ENCODE measurements at places on chromosomes 1 and 21.

GRCh38 chr1:231099996-231100767, 60.1 kb upstream of the FAM89A start:
- DNase-seq, result peak; percentile 9

GRCh38 chr1:244920911-244921761, 56.8 kb upstream of the HNRNPU start:
- DNase-seq, result no peak

DNA sequence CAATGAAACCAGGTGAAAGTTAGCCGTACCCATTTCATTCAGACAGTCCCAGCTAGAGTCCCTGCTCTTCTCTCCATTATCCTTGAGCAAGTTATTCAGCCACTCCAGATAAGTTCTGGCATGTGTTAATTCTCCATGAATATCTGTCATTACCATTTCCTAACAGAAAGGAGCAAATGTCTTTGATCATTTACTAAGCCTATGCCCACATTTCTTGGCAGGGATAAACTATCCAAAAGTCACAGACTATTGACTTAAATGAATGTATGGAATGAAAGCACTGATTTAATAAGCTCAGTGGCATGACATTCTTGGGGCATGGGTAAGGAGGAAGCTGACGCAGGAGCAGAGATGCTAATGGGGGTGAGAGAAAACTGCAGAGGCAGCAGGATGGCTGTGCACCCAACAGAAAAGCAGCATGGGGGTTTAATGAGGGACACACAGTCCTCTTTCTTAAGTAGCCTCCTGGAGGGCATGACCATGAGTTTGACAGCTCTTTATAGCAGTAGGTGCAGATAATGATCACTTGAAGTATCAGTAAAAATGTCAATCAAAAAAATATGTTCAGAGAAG, 17.6 kb upstream of the DHCR24 start:
- no peak for DNase-seq

GRCh38 chr1:226712742-226713419, 26.2 kb downstream of the ITPKB start:
- DNase-seq, result no peak

DNA sequence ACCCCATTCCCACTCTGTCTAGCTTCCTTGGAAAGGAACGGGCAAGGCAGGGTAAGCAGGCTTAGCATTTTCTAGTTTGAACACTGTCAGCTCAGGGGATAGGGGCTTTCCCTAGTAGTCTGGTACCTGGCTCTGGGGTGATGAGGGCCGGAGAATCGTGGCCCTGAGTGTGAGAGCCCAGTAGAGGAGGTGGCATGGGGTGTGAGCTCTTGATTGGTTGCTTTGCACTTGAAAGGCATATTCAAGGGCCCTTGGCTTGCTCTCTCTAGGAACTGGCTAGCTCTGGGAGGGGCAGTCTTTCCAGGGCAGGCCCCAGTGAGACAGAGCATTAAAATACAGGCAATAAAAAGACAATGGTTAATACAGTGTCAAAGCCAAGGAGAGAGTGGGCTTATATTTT, 10.8 kb upstream of the EXTL1 start:
- DNase-seq, result no peak

- DNase-seq, result no peak
Observed at GRCh38 chr21:45223236-45224185, 64.2 kb downstream of the POFUT2 start.

DNA sequence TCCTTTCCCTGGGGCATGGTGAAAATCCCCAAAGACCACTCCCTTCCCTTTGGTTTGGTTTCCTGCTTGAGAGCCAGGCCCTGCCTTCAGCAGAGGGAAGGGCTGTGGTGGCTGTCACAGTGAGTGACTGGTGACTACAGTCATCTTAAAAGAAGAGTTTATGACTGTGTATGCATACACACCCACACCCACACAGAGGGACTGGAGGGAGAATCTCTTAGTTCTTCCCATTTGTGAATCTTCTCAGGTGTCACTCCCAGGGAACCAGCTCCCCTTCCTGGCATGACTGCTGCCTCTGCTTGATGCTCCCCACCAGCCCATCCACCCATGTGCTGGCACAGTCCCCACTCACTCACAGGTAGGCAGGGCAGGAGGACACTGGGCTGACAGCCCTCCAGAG, 3.9 kb upstream of the KCNA2 start:
- no peak for DNase-seq

- DNase-seq, result no peak
Observed at GRCh38 chr1:33893147-33893830, 29.4 kb downstream of the HMGB4 start.

All from NCI-H446 (cell line).